ENCODE measurements at places on chromosomes 1 and 21.
A peak's percentile ranks its signal among the peaks of the same experiment; 100 is the strongest.

DNA sequence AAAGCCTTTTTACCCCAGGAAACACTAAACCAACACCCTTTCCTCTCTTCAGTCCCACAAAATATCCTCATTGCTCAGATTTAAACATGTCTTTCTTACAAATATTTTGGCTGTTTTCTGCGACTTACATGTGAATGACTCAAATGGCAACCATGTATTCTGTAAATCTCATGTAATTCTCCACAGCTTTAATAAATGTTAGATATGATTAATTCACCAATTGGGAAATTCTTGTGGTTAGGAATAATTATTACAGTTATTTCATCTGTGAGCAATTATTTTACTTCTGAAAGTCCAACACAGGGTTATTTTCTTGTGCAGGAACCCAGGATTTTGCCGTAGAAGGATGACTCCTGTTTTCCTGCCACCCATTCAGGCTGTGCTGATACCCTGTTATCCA is 431.5 kb downstream of the LMO4 start:
- peak; percentile 38 for DNase-seq

- DNase-seq: peak; percentile 86
Measured at GRCh38 chr1:54716299-54717047, 812 bp downstream of the TTC4 start.

DNA sequence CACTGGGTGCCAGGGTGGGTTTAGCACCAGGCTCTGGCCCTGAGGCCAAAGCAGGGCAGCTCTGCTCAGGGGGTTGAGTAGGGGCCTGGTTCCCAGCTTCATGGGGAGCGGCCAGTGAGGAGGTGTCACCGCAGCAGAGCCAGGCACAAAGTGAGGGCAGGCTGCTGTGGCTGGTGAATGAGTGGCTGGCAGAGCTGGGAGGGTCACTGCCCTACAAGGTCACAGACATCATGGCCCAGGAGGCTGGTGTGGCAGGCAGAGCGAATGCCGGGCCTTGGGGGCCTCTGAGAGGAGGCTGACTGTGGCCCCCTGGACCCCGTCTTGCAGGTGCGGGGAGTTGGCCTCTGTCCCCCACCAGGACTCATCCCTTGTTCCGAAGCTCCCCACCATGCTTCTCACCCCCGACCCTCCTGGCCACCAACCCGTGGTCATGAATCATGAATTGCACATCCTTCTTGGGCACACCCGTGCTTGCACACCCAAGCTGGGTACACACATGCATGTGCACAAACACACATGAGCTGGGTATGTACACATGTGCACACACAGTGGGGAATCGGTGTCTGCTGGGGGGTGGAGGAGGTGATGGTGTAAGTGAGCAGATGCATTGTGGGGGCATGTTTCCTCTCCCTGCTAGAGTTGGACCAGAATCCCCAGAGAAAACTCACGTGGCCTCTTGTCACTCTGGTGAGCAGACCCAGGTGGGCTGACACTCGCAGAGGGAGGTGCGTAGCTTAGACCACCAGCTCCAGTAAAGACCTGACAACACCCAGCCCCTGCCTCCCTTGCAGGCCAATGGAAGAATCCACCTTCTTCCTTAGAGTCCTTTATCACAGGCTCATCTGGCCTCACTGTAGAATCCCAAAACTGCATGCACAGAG is 4.8 kb upstream of the GNB1 start:
- DNase-seq: no peak

- no peak for DNase-seq
Measured at GRCh38 chr1:32622806-32623681, 27.3 kb downstream of the ZBTB8OS start.

DNA sequence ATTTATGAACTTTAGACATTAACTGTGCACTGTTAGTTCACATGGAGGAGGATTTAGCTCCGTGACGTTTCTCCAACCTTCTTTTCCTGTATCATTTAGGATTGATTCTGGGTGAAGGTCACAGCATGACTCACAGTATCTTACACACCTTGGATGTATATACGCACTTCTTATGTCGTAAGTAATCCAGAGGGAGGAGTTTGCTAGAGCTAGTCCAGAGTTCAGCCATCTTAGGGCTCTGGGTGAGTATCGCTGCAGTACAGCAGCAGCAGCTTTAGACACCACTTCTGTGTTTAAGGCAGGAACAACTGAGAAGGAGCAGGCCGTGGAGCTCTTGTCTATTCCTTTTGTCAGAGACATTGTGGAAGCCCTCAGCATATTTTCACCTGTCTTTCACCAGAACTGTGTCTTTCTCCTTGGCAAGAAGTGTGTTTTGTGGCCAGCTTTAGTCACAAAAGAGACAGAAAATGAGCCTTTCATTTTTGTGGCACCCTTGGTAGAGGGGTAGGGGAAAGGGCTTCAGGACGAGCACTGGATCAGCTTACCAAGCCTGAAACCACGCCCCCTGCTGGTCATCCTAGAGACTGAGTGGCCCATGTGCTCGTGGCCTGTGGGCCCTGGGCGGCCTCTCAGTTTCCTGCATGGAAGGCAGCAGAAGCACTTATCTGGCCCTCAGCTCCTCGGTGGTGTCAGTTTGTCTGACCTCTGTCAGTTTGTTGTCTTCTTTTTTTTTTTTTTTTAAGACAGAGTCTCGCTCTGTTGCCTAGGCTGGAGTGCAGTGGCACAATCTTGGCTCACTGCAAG is 64.0 kb downstream of the ADARB1 start:
- peak; percentile 73 for DNase-seq

- no peak for DNase-seq
Measured at GRCh38 chr1:180278194-180278515, 48.1 kb downstream of the LHX4 start.

GRCh38 chr1:5994713-5995621 is 2.7 kb upstream of the NPHP4 start:
- no peak for DNase-seq

GRCh38 chr1:93304716-93305138 is 41.0 kb upstream of the DR1 start:
- peak; percentile 78 for DNase-seq

- peak; percentile 42 for DNase-seq
Measured at GRCh38 chr1:55015731-55016620, 17.2 kb downstream of the BSND start.

DNA sequence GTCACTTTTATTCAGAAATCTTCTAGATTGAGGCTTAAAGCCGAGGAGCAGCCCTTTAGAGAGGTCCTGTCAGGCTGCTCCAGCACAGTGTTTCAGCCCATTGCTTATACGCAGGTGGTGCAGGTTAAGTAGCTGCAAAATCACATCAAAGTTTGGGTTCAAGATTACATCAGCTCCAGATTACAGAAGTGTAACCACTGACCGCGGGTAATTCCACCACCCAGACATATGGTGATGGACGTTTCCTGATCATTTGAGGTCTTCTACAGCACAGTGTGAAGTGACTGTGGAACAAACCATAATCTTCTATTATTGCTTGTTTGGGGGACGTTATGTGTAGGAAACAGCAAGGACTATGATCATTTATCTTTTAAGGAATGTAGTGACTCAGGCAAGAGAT is 11.8 kb downstream of the C1orf115 start:
- no peak for DNase-seq

GRCh38 chr1:218642033-218642948 is 297.2 kb downstream of the TGFB2 start:
- DNase-seq: peak; percentile 19

DNA sequence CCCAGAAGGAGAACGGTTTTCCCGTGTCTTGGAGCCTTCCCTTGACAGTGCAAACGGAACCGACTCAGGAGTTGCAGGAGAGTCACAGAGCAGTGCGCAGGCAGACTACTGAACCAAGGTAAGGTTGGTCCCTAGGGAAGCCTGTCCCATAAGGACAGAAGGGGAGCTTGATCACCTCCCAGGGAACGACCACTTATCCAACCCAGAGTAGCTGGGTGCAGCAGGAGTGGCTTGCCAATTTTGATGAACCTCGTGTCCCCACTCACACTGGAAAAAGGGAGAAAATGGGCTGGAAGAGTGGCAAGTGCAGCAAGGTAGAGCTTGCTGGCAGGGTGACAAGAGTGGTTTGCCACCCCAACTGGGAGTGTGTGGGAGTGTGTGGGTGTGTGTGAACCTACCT is 95.1 kb downstream of the LIPI start:
- DNase-seq: no peak

DNA sequence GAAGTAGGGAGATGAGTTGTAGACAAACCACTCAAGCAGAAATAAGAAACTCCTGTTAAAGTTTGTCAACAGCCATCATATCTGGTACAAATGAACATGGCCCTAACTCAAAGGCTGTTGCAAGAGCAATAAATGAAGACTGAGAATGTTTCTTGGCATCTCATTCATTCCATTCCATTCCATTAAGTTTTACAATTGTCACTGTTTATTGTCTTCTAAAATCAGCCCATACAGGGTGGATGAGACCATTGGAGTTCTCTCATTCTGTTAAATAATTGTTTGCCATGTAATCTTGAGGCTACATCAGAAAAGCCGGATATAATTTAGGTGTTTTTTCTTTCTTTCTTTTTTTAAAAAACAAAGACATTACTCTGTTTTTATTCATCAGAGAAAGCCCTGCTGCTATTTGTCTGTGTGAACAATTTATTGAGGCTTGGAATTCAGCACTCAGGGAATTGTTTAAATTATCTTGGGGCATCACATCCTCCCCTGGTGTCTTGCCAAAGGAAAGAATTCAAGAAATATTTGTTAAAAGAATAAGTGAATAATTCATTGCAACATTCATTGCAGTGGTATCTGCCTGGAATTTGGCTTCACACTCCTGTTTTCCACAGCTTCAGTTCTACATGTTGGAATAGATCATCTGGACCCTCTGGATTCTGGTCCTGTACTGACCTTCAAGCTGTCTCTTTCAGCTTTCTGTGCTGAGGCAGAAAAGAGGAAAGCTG is 604.5 kb downstream of the PLPP3 start:
- peak; percentile 69 for DNase-seq

- DNase-seq: peak; percentile 2
Measured at GRCh38 chr1:82597649-82598048, 796.9 kb downstream of the ADGRL2 start.

DNA sequence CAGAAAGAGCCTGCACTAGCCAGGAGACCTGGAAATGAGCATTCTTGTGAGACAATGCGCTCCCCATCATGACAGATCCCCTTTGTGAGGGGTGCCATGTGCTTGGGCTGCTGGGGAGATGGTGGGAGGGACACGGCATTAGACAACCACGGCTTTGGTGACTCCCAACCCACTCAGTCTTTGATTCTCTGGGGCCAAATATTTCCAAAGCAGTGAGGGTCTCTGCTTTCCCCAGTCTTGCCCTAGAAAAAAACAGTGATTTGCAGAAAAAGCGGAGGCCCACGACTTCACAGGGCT is 10.2 kb downstream of the SLC45A3 start:
- no peak for DNase-seq

DNA sequence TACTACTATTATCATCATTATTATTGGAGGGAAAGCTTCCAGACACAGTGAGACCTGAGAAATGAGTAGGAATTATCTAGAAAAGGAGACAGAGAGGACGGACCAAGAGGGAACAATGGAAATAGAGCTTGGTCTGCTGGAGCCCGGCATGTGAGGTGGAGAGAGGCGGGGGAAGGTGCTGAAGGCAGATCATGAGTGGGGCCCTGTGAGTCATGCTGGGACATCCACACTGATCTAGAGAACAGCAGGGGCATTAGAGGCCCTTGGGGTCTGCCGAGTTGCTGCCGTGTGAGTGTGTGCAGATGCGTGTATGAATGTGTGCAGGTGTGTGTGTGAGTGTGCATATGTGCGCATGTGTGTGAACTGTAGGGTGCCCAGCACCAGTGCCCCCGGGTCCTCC is 65.7 kb downstream of the TMCO4 start:
- no peak for DNase-seq

GRCh38 chr1:6509220-6509918 is 17.9 kb upstream of the PLEKHG5 start:
- DNase-seq: no peak

GRCh38 chr1:226094451-226094850 is 31.9 kb downstream of the H3-3A start:
- no peak for DNase-seq

DNA sequence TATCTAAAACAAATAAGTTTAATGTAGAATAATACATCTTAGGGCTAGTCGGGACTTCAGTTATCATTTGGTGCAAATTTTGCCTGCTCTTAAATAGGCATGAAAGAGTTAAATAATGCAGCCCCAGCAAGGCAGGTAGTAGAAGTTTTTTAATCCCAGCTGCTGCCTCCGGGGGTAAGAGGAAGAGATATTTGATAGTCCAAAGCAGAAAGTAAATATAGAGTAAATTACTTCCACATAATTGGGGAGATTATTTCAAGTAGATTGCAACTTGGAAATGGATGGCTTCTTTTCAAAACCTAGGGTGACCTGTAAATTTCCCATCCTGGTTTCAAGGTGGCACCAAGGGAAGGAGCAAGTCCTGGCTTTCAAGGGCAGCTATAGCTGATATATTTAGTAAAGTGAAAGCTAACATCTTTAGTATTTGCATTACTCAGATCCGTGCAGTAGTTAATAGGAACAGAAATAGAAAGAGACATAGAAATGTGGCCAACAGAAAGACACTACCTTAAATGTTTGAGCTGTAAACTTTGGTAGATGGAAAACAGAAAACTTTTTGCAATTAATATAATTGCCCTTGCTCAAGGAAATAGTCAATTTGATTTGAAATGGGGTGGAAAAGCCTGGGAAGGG is 109.1 kb downstream of the LMO4 start:
- no peak for DNase-seq

- peak; percentile 75 for DNase-seq
Measured at GRCh38 chr1:33097137-33097611, 16.2 kb downstream of the AZIN2 start.

Data from fibroblast of mammary gland (primary cell).